T-helper 17 cell (primary cell): ENCODE measurements at places on chromosomes 3 and 15. TPM values are rescaled to one million over a fixed set of nuclear protein-coding genes. Genes with fewer than 3 reads are reported as not detected.

Gene SCAMP5
- total RNA-seq = 4.3 TPM

Gene ZBBX
- total RNA-seq = not detected

Gene ZNF80
- 0.97 TPM for total RNA-seq

Gene PRRT3
- 5.9 TPM for total RNA-seq

Gene LPCAT4
- total RNA-seq = 99.0 TPM

Gene SNTN
- not detected for total RNA-seq

Gene CD200
- 1.7 TPM for total RNA-seq

Gene NANOGP8
- total RNA-seq = not detected

Gene NT5DC2
- total RNA-seq = 2.5 TPM

Gene PLS1
- 1.0 TPM for total RNA-seq

Gene RBP2
- total RNA-seq = not detected

Gene SYNPR
- not detected for total RNA-seq

Gene ACSBG1
- total RNA-seq = 1.1 TPM

Gene GOLGA8S
- 0.21 TPM for total RNA-seq

Gene FHIT
- 28.6 TPM for total RNA-seq

Gene CSPG4
- total RNA-seq = 0.08 TPM

GRCh38 chr3:134941820-134942219, 146.8 kb downstream of the EPHB1 start:
- no peak for DNase-seq

DNA sequence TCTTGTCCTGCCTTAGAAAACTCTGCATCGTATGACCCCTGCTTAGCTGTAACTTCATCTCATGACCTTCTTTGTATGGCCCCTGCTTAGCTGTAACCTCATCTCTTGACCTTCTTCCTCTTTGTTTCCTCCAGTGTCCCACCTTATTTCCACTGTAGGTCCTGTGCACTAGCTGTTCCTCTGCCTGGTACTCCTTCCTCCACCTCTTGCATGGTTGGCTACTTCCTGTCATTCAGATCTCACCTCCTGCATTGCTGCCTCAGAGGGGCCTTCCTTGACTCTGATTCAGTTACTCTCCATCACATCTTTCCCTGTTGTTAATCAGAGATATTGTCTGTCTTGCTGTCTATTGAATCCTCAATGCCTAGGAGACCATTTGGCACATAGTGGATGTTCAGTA, 63.2 kb downstream of the PDE8A start:
- no peak for DNase-seq

- no peak for DNase-seq
These were observed 2.8 kb downstream of the CAV3 start for GRCh38 chr3:8736436-8736835.

GRCh38 chr3:94036909-94037507, 8.6 kb upstream of the STX19 start:
- DNase-seq = no peak

DNA sequence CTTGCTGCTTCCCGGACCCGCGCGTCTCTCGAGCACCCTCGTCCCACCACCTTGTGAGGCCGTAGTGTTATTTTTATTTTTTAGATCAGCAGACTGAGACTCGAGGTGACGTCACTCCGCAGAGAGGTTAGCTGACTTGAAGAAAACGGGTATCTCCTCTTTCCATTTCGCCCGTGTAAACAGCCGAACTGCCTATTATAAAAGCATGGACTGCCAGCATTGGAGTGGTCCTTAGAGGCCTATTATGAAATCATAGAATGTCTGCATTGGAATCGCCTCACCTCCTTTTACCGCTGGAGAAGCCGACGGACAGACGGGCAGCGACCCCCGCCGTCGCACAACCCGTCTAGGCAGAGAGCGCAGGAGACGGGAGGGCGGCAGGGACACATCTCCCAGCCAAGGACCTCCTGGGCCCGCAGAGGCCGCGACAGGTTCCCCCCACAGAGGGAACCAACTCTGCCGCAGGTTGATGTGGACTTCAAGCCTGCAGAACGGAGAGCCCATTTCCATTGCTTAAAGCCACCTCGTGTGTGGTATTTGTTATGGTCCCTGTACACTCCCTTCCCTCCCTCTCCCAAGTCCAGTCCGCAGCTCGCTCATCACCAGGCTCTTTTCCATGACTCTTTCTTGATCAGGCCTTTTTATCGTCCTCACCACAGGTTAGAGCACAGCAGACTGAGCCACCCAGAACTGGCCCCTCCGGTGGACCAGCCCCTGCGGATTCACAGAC, 540 bp upstream of the PPP1R2 start:
- DNase-seq = no peak

- no peak for DNase-seq
These were observed 1.5 kb downstream of the VIPR1 start for GRCh38 chr3:42503957-42504333.

GRCh38 chr3:130773366-130773765, 26.7 kb upstream of the PIK3R4 start:
- no peak for DNase-seq

- no peak for DNase-seq
These were observed 6.1 kb upstream of the AP2M1 start for GRCh38 chr3:184168363-184169120.

DNA sequence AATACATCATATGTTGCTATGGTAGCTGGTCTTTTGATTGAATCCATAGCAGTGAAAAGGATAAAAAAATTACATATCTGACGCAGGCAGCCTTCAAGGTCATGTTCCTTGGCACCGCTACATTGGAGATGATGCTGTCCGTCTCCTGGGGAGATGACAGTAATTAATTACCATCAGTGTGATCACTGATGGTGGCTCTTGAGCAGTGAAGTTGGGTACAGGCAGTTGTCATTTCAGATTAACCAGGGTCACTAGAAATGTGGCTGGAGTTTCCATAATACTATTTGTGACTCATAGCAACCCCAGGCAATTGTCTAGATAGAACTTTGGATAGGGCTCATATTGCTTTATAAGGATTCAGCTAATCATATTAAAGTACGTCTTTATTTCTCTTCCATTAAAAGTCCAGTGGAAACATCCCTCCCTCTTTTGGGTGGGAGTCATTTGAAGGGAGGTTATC, 136.3 kb downstream of the THSD4 start:
- no peak for DNase-seq

- DNase-seq = no peak
These were observed 15.2 kb downstream of the ST3GAL6 start for GRCh38 chr3:98778383-98778782.

- no peak for DNase-seq
These were observed 7.3 kb downstream of the PRKCD start for GRCh38 chr3:53168175-53168923.

DNA sequence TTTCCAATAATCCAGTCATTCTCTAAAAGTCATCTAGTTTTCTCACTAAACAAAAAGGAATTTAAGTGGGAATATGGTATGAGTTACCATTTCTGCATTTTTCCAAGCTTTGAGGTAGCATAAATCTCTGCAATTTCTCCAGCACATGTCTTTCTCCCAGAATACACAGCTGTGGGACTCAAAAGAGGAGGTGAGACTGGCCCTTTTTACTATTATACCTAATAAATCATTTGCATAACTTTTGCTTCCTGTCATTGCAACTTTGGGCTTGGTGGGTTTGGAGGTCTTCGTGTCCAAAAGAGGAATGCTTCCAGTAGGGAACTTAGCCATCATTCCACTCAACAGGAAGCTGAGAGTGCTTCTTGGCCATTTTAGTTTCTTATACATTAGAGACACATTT, 94.8 kb downstream of the FMN1 start:
- no peak for DNase-seq

DNA sequence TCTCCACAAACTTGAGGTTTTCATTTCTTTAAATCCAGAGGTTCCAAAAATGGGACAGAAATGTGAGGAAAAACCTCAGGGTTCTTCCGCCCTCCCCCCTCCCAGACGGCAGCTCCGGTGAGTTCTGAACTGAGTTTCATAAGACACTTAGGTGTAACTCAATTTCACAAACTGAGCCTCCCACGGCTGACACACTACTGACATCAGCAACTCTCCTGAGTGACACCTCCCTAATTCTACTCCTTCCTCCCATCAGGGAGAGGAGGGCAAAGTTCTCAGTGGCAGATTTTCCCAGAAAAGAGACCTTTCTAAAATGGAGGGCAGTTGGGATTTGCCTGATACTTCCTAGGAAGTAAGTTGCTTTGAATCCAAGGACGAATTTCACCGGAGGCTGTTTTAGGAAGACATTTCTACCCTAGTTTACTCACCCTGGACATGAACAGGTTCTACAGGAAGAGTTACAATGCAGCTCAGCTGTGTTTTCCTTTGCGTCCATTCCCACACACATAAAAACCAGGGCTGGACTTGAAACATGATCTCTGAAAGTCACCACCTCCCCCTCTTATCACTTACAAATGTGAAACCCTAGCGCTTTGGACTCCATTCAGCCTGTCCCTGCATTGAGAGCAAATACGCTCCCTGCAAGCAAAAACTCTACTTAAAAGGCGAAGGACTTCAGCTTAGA, 78.1 kb upstream of the LMOD3 start:
- DNase-seq = no peak

GRCh38 chr15:68704496-68705021, 116.1 kb downstream of the ANP32A start:
- no peak for DNase-seq

GRCh38 chr15:90261811-90262210, 3.7 kb upstream of the NGRN start:
- no peak for DNase-seq

- DNase-seq = no peak
These were observed 29.5 kb upstream of the SMAD3 start for GRCh38 chr15:67035886-67036285.
